ENCODE measurements at places on chromosomes 7 and 10.

DNA sequence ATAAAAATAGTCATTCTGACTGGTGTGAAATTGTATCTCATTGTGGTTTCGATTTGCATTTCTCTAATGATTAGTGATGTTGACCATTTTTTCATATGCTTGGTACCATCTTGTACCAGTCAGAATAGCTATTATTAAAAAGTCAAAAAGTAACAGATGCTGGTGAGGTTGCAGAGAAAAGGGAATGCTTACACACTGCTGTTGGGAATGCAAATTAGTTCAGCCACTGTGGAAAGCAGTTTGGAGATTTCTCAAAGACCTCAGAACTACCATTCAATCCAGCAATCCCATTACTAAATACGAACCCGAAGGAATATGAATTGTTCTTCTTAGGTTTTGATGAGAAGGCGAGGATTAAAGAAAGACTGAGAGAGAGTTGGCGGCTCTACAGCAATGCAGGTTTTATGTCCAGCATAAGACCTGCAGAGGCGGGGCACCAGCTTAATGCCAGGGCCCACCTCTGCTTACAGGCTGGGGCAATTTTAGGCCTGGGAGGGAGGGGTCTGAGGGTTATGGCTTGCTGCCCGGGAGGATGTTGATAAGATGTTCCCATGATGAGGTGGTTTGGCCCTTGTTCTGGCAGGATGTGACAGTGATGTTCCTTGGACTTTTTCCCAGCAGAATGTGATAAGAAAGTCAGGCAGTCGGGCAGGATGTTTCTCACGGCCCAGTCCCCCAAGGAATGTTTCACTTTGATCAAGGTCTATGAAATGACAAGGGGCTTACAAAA lies 74.4 kb downstream of the MEST start:
- DNase-seq: no peak

DNA sequence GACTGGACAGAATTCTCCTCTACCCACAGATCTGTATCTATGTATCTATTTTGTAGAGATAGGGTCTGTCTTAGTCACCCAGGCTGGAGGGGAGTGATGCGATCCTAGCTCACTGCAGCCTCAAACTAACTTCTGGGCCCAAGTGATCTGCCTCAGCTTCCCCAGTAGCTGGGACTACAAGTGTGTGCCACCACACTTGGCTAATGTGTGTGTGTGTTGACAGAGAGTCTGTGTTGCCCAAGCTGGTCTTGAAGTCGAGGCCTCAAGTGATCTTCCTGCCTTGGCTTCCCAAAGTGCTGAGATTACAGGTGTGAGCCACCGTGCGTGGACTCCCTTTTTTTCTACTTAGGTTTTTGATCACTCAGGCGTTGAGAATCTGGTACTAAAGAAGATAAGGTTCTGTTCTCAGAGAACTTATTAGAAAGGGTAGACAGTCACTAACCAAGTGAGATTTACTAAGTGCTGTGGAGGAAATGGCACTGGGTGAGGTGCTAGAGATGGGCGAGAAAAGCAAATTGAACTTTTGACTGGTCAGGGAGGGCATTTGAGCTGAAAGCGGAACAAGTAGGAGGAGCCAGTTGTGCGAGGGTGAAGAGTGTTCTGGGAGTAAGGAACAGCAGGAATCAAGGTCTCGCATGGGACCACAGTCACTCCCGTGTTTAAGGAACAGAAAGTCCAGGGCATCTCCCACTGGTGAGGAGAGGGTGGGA lies 18.0 kb downstream of the NDUFB2 start:
- no peak for DNase-seq

- no peak for DNase-seq
Observed at GRCh38 chr7:157444843-157445135, 108.0 kb downstream of the DNAJB6 start.

DNA sequence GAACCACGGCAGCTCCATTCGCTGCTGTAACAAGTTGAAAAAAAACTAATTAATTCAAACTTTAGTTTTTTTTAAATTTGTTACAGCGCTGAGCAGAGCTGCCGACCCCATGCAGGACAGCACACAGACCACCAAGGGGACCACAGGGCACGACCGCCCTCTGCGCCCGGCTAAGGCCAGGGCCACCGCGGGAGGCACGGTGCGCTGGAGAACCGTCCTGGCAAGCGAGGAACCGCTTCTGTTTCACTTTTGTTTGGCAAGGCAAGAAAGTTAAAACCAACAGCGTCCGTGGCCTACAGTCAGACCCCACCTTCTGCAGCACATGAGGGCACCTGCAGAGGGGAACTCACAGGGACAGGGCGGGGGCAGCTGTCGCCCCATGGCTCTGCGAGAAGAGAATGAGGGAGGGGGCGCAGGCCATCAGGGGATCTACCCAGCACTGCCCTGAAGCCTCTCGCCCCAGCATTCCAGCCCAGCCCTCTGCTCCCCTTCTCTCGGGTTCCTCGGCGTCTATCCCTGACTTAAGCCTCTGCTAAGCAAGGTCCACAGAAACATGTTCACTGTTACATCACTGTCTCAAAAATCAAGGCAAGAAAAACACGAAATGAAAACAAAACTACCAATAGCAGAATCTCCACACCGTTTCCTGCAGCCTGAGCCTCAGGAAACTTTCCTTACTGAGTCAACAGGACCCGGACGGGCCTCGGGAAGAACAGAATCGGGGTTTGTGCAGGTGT lies 204.4 kb downstream of the DIP2C start:
- DNase-seq: no peak

DNA sequence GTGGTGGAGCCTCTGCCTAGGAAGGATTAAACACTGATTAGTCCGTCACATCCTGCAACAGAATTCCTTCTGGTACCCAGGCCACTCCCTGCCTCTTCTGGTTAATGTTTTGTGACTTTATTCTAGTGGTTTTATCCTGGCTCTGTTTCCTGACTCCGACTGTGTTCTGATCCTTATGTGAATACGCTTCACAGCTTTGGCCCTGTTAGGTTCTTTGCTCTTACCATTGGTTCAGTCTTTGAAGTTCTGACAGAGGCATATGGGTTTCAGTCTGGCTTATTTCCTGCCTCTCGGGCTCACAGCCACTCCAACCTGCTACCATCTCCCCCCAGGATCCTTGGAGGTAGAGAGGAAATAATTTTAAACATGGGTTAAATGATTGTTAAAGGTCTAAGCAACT lies 23.2 kb upstream of the FGL2 start:
- DNase-seq: no peak

DNA sequence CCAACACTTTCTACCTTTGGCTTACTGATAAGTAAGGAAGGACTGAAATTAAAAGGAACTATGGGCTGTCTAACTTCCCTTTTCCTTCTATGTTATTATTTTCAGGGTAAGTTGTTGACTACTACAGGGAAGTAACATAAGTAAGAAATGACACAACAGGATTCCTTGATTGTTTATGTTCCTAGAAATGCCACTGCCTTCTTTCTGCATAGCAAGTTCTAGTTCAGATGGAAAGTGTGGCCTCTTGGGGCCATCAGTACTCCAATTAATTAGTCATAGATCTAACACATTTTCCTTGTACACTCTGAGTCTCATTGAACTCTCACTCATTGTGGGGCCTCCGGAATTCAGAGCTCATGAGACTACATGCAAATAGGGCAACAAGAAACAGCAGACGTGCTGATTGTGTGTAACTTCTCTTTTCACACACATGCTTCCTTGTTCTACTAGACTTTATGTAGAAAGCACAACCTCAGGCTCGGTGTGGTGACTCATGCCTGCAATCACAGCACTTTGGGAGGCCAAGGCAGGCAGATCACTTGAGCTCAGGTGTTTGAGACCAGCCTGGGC lies 35.3 kb upstream of the HIBADH start:
- DNase-seq: no peak

- DNase-seq: no peak
Observed at GRCh38 chr7:92325858-92326257, 80.1 kb downstream of the ANKIB1 start.

DNA sequence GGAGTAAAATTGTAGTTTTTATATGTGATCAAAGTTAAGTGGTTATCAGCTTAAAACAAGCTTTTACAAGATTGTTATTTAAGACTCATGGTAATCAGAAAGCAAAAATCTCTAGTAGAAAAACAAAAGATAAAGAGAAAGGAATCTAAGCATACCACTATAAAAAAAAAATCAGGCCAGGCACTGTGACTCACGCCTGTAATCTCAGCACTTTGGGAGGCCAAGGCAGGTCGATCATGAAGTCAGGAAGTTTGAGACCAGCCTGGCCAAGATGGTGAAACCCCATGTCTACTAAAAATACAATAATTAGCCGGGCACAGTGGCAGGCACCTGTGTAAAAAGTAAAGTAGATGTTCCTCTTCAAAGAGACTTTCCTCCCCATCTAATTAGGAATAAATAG lies 265.9 kb upstream of the NRP1 start:
- no peak for DNase-seq

DNA sequence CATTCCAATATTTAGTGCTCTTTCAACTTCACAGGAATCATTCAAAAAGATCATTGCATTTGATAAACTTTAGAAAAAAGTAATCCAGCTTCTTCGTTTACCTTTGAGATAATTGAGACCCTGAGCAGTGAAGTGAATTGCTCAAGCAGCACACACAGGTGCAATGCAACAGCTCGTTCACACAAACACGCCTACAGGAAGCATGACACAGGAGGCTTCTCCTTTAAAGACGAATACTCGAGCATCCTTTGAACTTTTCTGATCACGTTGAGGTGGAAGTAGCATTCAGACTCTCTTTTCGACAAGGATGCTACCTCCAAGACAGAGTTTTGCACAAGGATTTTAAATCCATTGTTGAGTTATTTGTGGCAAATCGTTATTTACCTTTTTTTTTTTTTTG lies 18.0 kb upstream of the RSU1 start:
- DNase-seq: peak; percentile 57

GRCh38 chr10:46549171-46550075 lies 7.0 kb downstream of the GPRIN2 start:
- DNase-seq: no peak

DNA sequence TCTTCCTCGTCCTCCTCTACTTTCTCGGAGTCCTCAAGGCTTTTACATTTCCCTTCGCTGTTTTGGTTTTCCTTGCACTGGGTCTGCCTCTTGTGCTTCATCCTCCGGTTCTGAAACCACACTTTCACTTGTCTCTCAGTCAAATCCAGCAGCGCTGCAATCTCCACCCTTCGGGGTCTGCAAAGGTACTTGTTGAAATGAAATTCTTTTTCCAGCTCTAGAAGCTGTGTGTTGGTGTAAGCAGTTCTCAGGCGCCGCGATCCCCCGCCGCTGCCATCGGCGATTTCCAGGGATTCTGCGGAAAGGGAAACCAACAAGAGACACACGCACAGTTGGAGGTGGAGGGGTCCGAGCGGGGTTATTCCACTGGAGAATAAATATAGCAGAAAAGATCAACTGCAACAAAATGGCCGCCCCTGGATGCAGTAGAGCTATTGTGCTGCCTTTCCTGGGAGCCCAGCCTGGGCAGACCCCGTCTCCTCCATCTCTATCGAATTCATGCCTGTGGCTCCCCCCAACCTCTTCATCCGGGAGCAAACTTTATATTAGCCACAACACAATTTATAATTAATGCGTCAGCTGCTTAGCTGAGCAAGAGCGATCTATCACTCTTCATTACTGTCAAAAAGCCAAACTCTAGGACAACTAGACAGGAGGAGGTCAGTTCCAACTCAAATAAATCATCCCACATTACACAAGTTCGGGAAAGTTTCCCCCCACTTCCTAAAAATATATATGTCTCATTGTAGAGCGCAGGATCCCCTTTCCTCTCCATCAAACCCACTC lies 1.1 kb downstream of the HOXA2 start:
- no peak for DNase-seq

GRCh38 chr10:132453470-132453861 lies 56.5 kb downstream of the PWWP2B start:
- no peak for DNase-seq

GRCh38 chr10:118173296-118173695 lies 126.6 kb upstream of the RAB11FIP2 start:
- no peak for DNase-seq

DNA sequence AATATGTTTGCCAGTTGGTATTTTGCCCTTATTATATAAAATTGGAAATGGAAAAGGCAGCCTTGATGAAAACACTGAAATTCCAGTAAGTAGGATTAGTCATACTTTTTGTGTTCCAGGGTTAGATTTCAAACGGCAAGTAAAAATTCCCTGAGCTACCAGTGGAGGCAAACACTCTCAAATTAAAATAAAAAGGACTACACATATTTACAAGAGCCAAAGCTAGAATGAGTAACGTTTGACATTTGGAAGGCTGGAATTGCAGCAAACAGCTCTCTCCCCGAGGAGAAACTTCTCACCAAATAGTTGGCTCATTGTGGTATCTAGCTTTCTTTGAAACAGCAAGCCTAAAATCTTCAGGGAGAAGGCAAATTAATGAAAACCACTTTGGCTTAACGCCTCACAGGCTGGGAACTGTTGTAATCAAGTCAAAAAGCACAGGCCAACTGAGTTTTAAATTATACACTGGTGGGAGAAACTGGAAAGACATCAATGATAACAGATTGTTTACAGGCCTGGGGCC lies 288.4 kb downstream of the SNX13 start:
- no peak for DNase-seq

DNA sequence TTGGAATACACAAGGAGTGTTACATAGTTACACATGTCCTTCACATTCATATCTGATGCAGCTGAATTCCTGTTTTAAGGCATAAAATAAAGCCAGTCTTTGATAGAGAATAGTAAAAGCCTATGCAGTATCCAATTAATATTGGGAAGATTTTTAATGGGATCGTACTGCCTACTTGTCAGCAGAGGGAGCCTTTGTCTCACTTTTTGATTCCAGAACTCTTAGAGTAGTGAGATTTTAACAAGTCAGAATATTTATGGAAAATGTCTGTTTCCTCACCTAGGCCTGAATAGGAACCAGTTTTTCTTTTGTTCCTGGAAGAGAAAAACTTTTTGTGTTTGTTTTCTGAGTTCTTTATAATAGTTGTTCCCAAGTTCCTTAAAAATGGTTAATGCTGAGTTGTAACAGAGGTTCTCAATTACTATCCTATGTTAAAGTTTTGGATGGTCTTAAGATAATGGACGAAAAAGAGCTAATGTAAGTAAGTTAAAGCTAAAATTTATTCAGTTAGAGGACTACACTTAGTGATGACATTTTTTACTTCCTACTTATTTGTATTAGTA lies 114.0 kb downstream of the BBS9 start:
- no peak for DNase-seq

GRCh38 chr7:22204312-22204711 lies 152.6 kb downstream of the RAPGEF5 start:
- no peak for DNase-seq
